ENCODE measurements at places on chromosomes 7 and 10. TPM values are rescaled to one million over a fixed set of nuclear protein-coding genes. Genes with fewer than 3 reads are reported as not detected.

HBP1 gene
- 64.2 TPM for total RNA-seq

VAX1 gene
- not detected for total RNA-seq

KCNMA1 gene
- 2.7 TPM for total RNA-seq

AIFM2 gene
- 12.1 TPM for total RNA-seq

HPS1 gene
- 58.0 TPM for total RNA-seq

GPR158 gene
- total RNA-seq: 4.9 TPM

JAKMIP3 gene
- 0.16 TPM for total RNA-seq

TMEM270 gene
- total RNA-seq: not detected

KNDC1 gene
- total RNA-seq: 0.36 TPM

MBL2 gene
- not detected for total RNA-seq

ADAP1 gene
- total RNA-seq: 11.4 TPM

FBXL13 gene
- total RNA-seq: 0.90 TPM

OR9A2 gene
- total RNA-seq: not detected

CALCR gene
- not detected for total RNA-seq

MYOF gene
- total RNA-seq: 117 TPM

DDIT4 gene
- total RNA-seq: 719 TPM

STK31 gene
- not detected for total RNA-seq

ADIRF gene
- 13.5 TPM for total RNA-seq

DYNC1I1 gene
- 0.81 TPM for total RNA-seq

SSC4D gene
- total RNA-seq: 0.16 TPM

KCNH2 gene
- under 0.01 TPM for total RNA-seq

CRYGN gene
- not detected for total RNA-seq

RPEL1 gene
- total RNA-seq: under 0.01 TPM

GSDME gene
- 14.9 TPM for total RNA-seq

GHRHR gene
- not detected for total RNA-seq

CCDC126 gene
- total RNA-seq: 7.5 TPM

ITGA8 gene
- 10.1 TPM for total RNA-seq

MYO1G gene
- not detected for total RNA-seq

ADAM22 gene
- 0.54 TPM for total RNA-seq

CRHR2 gene
- not detected for total RNA-seq

MEOX2 gene
- 0.81 TPM for total RNA-seq
